Mesothelial cell of epicardium (in vitro differentiated cells): ENCODE measurements at places on chromosomes 3 and 15. TPM values are rescaled to one million over a fixed set of nuclear protein-coding genes. Genes with fewer than 3 reads are reported as not detected.

GRCh38 chr15:91444656-91445055 lies 344.6 kb downstream of the SV2B start:
- DNase-seq, result no peak

GRCh38 chr3:77071809-77072208 lies 31.9 kb downstream of the ROBO2 start:
- DNase-seq, result no peak

GRCh38 chr3:197031315-197032285 lies 2.0 kb upstream of the MELTF start:
- no peak for DNase-seq

DNA sequence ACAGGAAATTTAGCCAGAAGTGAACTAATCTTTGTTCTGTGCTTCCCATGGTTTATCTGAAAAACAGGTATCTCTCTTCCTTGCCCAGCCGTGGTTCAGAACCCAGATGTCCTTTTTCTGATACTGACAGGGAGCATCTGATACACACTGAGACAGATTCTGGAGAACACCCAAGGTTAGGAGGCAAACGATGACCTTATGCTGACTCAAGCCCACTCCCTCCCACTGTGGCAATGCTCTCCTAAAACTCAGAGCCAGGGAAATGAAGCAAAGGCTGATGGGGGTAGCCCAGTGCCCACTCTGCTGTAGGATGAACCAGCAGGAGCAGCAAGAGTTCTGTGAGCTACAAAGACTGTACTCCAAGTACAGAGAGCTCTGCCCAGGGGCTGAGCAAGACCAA lies 225.1 kb downstream of the NTRK3 start:
- DNase-seq, result no peak

DNA sequence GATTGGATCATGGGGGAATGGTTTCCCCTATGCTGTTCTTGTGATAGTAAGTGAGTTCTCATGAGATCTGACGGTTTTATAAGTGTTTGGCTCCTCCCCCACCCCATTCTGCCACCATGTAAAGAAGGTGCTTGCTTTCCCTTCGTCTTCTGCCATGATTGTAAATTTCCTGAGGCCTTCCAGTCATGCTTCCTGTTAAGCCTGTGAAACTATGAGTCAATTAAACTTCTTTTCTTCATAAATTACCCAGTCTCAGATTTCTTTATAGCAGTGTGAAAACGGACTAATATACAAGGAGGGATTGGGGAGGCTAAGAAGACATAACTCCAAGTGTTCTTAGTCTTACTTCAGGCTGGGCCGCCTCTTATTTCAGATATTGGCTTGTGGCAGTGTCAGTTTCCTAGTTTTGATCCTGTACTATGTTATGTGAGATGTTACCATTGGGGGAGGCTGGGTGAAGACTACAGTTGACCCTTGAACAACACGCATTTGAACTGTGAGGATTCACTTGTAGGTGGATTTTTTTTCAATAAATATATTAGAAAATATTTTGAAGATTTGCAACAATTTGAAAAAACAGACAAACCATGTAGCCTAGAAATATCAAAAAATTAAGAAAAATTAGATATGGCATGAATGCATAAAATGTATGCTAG lies 44.9 kb downstream of the NMD3 start:
- no peak for DNase-seq

DNA sequence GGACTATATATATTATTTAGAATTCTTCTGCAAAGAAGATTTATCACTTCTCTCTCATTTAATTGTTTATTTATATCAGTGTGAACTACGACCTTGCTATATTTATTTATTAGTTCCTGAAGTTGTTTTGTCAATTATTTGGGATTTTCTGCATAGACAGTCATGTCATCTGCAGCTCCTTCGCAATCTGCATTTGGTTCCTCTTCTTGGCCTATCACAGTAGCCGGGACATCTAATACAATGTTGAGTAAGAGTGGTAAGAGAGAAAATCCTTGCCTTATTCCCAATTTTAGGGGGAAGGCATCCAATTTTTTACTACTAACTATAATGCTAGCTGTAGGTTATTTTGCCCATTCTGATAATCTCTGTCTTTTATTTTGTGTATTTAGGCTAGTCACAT lies 39.4 kb downstream of the FOXL2 start:
- DNase-seq, result no peak

- no peak for DNase-seq
Measured at GRCh38 chr3:102229062-102229655, 205.7 kb upstream of the ZPLD1 start.

- no peak for DNase-seq
Measured at GRCh38 chr3:14214764-14215163, 36.1 kb downstream of the LSM3 start.

GRCh38 chr3:133295199-133295901 lies 104.5 kb upstream of the BFSP2 start:
- no peak for DNase-seq

DNA sequence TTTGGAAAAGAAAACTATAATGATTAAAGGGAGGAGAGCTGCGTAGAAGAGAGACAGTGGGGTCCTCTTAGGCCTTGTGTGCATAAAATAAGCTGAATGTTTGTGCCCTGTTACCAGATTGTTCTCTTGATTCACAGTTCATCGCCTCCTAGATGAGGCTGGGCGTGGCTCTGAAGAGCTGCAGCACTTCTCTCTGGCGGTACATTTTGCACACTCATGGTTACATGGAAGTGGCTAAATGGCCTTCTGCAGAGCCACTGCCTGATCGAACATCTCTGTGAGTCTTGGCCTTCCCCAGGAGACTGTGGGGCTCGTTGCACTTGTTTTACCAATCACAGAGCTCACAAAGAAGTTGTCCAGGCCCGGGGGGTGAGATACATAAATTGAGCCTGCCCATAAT lies 208.8 kb downstream of the GABRG3 start:
- no peak for DNase-seq

- DNase-seq, result no peak
Measured at GRCh38 chr3:160544844-160545503, 20.4 kb downstream of the KPNA4 start.

DNA sequence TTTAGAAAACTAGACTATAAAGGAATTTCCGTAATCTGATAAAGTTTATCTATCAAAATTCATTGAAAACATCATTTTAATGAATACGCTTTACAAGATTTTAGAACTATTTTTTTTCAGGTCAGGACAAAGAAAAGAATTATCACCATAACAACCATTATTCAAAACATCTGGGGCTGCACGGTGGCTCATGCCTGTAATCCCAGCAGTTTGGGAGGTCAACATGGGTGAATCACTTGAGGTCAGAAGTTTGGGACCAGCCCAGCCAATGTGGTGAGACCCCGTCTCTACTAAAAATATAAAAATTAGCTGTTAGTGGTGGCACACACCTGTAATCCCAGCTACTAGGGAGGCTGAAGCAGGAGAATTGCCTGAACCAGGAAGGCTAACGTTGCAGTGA lies 260.4 kb downstream of the WNT5A start:
- DNase-seq, result no peak

DNA sequence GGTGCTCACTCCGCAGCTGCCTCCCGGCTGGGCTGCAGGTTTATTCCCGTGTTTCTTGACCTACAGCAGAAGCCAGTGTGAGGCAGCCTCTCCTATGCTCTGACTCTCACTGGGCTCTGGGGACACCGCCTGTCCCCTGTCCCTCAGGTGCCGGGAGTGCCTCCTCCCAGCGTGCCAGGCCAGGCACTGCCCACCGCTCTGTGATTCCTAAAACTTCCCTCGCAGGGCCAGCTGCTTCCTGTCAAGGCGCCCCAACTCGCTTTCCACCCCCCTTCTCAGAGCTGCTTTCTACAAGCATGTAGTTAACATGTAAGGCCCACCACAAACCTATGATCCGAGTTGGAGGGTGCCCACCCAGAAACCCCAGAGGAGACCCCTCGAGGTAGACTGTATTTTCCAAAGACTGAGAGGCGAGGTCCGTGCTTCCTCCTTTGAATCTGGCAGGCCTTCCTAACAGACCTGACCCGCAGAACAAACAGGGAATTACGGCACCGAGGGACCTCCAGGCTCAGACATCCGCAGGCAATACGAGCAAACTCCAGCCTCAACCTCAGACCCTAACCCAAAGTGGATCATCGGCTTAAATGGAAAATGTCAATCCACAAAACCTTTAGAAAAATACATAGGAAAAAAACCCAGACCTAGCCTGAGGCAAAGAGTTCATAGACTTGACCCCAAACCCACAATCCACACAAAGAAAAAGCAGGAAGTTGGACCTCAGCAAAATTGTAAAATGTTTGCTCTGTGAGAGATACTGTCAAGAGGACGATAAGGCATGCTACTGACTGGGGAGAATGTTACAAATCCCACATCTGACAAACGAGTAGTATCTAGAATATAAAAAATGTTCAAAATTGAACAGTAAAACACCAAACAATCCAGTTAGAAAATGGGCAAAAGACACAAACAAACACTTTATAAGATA lies 121.3 kb upstream of the IQSEC1 start:
- DNase-seq, result no peak

DNA sequence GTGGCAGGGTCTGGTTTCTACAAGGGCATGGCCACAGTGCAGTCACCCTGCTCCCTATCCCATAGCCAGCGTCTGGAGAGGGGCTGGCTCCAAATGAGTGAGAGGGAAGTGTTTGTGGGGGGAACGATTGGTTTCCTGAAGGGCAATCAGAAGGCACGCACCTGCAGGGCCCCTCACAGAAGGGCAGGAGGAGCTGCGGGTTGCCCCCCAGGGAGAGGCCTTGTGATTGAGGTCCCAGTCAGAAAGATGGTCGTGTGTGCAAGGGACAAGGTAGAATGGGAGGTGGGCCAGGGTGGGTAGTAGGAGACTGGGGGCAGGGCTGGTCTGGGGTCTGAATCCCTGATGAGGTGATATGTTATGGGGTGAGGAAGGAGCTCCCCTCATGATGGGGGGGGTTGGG lies 35.8 kb downstream of the LIMD1 start:
- no peak for DNase-seq

GRCh38 chr3:104696470-104696869 lies 670.2 kb upstream of the ALCAM start:
- DNase-seq, result no peak

DNA sequence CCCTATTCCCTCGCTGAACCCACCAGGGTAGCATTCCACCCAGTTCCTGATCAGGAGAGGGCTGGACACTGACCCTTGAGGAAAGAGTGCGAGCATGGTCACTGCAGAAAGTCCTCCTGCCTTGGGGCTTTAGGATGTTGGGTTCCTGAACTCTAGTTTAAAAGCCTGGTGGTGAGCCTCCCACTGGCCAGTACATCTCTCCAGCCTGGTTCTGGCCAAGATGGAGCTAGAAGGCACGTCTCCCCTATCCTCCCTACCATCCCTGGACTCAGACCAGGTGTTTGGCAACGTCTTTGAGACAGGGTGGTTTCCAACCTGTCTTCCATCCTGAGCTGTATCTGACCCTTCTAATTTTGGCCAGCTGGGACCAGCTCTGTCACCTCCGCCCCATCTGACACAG lies 31.4 kb downstream of the NBEAL2 start:
- no peak for DNase-seq

DNA sequence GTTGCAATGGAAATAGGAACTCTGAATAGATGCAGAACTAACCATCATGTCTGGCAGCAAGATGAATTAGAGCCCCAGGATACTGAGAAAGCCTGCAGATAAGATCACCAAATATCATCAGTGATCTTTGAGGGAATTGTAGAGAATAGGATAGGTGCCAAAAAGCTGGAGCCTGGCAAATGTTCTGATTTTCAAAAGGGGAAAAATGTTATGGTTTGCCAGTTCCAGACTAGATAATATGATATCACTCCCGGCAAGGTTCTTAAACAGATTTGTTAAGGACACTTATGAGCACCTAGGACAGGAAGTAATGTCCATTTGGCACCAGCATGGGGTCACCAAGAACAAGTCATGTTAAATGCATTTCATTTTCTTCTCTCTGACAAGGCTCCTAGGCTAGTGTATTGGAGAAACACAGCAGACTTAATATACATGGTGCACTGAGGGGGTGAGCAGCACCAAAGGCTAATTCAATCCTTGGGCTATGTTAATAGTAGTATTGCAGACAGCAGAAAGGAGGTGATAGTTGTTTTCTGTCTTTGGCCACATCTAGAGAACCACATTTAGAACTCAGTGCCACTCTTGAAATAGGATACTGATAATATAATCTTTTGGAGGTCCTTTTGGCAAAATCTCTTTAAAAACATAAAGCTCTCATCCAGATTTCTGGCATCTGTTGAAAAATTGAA lies 4.8 kb downstream of the SRGAP3 start:
- no peak for DNase-seq

GRCh38 chr3:39106851-39107387 lies 508 bp downstream of the GORASP1 start:
- peak; percentile 69 for DNase-seq

DNA sequence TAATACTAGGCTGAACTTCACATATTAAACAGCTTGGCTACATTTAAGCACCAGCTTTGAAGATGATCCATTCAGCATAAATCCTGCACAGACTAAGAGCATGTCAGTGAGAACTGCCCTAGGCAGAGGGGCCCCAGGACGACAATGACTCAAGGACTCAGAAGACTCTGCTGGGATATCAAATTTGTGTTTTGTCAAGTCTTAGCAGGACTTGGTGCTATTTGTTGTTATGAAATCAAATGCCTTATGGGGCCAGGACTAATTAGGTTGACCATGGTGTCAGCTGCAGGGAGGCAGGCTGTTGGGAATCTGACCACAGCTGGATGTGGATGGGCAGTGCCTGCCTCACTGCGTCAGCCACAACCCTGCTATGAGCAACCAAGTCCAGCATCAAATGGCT lies 91.8 kb downstream of the RYR3 start:
- no peak for DNase-seq

DNA sequence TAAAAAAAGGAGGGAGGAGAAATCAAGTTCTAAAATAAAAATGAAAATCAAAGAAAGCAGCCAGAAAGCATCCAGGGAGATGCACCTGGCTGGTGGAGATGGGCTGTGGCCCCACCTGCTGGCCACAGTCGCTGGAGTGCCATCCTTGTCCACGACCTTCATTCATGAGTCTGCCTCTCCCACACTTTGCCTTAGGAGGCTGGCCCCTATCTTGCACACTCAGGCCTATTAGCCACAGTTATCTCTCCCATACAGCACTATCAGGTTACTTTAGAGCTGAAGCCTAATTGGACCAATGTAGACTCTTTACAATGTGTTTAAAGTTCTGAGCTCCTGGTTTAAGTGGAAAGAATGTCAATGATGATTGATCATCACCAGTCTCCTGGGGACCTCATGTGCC lies 392.0 kb upstream of the RORA start:
- peak; percentile 49 for DNase-seq

DNA sequence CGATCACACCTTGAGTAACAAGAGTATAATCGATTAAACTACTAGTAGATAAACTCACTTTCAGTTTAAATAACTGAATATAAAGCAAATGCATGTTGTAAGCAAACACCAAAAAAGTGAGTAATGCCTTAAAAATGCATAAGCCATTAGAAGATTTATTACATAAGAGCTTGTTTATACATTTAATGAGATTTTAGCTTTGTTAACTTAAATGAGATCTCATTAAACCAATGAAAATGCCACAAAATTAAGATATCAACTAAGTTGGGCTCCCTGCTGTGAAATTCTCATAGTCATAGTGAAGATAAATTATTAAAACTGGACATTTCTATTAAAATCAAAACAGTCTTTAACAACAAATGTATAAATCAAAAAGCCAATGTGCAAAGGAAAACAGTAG lies 701.2 kb downstream of the NLGN1 start:
- DNase-seq, result no peak

GRCh38 chr3:78048698-78049097 lies 1008.8 kb downstream of the ROBO2 start:
- DNase-seq, result no peak

Gene FETUB
- not detected in 3 replicates for total RNA-seq

Gene NTRK3
- 1.8 to 2.1 TPM (median 1.8 TPM) in 3 replicates for total RNA-seq

Gene PLCH1
- 1.0 to 1.3 TPM (median 1.2 TPM) in 3 replicates for total RNA-seq

Gene CHST2
- total RNA-seq, result 11.8 to 13.4 TPM (median 12.6 TPM) in 3 replicates

Gene TRIM42
- total RNA-seq, result not detected in 3 replicates

Gene MRAS
- 37.3 to 40.4 TPM (median 40.1 TPM) in 3 replicates for total RNA-seq
